ENCODE measurements at places on chromosomes 3 and 15.

- DNase-seq: no peak
Measured at GRCh38 chr15:76196269-76197231, 114.7 kb downstream of the ETFA start.

GRCh38 chr3:87045473-87045872, 54.5 kb upstream of the VGLL3 start:
- no peak for DNase-seq

- no peak for DNase-seq
Measured at GRCh38 chr3:53188136-53188685, 27.2 kb downstream of the PRKCD start.

GRCh38 chr15:85520650-85521049, 140.2 kb downstream of the AKAP13 start:
- no peak for DNase-seq

DNA sequence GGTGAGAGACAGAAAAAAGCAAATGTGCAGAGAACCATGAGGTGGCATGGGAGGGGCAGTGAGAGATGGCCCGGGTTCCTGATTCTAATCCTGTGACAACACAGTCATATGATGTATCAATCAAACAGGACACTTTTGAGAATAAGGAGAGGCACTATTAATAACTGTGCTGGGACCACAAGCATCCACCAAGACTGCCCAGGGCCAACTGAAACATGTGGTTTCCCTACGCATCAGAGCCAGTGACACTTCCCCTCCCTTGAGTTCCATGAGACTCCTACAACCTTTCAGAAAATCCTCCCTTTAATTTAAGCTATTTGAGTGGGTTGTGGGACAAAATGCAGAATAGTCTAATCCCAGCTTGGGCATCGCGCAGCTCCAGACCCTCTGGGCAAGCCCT, 17.4 kb downstream of the SH3BP5 start:
- DNase-seq: peak; percentile 21

DNA sequence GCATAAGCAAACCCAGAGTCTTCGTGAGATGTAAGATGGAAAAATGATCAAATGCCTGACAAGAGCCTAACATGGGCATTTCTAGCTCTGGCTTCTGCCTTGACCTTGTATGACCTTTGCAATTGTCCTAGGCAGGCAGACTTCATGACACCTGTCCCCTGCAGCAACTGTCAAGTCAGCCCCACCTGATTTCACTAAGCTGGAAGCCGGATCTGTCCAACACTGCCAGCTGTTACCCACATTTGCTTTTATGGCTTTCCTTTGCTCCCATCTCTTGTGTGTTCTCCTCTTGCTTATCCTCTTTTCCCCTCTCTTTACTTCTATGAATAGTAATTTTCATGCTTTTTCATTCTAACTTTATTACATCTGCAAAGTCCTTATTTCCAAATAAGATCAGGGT, 48.5 kb upstream of the TNIK start:
- DNase-seq: no peak

DNA sequence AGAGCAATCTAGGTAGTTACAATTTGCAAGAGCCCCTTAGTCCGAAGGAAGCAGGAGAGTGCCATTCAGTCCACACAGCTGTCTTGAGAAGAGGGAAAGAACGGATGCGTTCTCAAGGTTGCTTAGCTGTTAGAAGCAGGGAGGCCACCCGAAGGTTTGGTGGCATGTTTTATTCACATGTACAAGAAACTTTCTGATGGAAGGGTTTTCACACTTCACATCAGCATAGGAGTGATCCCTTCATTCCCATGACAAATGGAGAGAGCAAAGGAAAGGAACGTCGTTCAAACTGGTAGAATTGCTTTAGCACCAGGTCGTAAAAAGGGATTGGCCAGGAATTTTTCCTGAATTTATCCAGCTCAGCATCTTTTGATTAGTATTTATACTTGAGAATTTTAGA, 53.5 kb downstream of the TRIM71 start:
- no peak for DNase-seq

GRCh38 chr3:84683493-84683892, 275.3 kb upstream of the CADM2 start:
- no peak for DNase-seq

DNA sequence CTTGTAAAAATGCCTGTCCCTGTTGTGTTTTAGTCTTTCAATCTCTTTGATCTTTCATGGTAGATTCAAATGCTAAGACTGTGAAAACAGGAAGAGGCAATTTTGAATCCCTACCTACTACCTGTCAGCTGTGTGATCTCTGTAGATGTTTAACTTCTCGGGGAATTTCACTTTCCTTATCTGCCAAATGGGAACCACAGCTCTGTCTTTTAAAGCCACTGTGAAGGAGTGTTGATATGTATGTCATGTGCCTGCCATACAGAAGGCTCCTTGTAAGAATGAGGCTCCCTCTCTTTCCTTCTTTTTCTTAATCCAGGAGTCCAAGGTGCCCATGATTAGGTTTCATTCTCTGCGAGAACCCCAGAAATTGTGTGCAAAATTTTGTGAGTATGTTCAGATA, 139.6 kb upstream of the ADAMTS9 start:
- no peak for DNase-seq

DNA sequence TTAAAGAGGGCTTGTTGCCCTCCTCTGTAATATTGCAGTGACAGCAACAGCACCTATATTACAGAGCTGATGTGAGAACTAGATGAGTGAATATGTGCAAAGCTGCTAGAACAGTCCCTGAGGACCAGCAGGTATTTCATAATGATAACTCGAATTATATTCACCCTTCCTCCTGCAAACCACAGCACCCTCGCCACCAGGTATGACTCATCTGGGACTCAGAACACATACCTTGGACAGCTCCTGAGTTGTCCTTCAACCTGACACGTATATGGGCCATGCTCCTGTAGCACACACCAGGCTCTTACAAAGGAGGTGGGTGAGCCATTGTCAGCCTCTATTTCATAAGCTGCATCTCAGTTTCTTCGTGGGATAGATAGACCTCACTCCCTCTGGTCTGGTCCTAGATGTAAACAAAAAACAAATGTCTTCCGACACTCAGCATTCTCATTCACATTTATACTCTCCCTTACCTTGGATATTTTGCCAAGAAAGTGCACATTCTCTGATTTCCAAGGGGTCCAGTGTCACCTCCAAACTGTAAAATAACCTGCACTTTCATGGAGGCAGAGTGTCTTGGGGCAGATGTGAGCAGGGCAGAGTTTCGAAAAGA, 124.5 kb downstream of the TLE3 start:
- peak; percentile 63 for DNase-seq

DNA sequence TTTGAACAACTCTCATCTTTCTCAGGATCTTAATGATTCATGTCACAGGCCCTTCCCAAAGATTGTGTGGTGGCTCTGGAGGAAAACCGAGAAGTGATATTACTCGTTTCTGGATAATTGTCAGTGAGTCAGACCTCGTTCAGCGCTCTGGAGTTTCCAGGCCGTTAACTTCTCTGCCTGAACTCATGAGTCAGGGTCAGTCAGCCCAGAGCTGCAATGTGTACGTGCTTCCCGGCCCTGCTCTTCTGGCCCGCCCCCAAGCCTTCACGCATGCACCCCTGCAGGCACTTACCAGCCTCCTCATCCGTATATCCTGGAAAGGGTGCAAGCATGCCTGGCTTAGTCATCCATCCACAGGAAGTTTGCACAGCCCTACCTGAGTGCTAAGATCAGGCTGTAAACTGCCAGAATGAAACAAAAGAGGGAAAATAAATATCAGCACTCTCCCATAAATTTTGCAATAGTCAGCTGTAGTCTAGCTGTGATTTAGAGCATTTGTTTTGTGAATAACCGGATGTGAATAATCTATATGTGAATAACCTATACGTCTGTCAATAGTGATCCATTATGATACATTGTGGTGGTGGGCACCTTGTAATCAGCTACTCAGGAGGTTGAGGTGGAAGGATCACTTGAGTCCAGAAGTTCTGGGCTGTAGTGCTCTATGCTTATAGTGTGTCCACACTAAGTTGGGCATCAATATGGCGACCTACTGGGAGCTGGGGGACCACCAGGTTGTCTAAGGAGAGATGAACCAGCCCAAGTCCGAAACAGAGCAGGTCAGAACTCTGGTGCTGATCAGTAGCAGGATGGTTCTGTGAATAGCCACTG, 35.3 kb upstream of the SEMA4B start:
- DNase-seq: peak; percentile 69

DNA sequence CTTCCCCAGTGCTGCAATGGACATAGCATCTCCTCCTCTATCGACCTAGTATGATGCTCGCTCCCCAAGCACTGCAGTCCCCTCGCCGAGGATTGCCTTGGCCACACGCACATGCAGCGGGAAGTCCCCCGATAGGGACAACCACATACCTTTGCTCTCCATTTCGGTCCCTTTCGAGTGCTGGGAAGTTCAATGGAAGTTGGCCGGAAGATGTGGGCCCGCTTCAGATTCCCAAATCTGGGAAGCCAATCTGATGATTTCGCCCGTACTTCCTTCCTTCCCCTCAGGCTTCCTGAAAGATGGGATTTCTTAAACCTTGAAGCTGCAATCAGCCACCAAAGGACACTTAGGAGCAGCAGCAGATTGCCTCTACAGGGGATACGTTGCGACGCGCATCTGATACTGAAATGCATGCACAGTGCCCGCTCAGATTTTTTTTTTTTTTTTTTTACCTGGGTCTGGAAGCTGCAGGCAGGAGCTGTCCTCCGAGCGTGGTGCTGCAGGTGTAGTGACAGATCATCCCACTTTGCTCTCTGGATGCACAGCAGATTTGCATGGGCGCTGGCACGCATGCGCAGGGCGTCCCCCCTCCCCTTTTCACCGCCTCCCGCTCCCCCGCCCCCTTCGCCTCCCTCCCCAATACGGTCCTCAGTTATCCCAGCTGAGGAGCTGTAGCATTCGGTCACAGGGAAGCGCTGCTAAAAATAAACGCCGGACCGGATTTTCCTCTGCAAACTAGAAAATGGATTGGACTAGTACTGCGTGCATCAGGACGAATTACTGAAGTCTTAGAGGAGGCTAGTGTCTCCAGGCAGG, at the start of gene FGF12:
FGF12 (minus strand) TSS at position 510 of the 816 bp plus-strand sequence.
- peak; percentile 13 for DNase-seq

GRCh38 chr3:146796078-146796477, 190.9 kb upstream of the PLSCR5 start:
- no peak for DNase-seq

DNA sequence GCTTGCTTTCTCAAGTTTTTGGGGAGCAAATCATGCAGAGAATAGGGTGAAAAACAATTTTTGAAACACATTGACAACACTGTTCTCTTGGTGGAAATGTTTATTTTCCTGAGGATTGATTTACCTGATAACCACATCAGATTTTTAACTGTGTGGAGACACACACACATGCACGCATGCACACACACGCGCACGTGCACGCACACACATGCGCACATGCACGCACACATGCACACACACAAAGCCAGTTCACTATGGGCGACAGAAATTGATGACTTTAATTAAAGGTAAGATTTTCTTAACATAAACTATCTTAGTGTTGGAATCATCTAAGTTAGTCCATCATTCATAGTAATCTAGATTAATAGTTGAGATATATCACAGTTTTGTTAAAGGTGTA, 15.3 kb downstream of the LMLN start:
- no peak for DNase-seq

- DNase-seq: no peak
Measured at GRCh38 chr3:17052363-17052762, 167.6 kb downstream of the PLCL2 start.

GRCh38 chr3:50550079-50550736, 17.3 kb downstream of the C3orf18 start:
- DNase-seq: peak; percentile 68

GRCh38 chr3:169841171-169841570, 28.5 kb upstream of the LRRC34 start:
- no peak for DNase-seq

GRCh38 chr15:33094336-33094735, 100.2 kb downstream of the FMN1 start:
- DNase-seq: no peak

- DNase-seq: no peak
Measured at GRCh38 chr3:47394881-47395280, 14.1 kb downstream of the PTPN23 start.

GRCh38 chr3:122986693-122987179, 40.8 kb downstream of the SEMA5B start:
- no peak for DNase-seq

GRCh38 chr3:50271314-50271936, 2.5 kb downstream of the SEMA3B start:
- DNase-seq: no peak

DNA sequence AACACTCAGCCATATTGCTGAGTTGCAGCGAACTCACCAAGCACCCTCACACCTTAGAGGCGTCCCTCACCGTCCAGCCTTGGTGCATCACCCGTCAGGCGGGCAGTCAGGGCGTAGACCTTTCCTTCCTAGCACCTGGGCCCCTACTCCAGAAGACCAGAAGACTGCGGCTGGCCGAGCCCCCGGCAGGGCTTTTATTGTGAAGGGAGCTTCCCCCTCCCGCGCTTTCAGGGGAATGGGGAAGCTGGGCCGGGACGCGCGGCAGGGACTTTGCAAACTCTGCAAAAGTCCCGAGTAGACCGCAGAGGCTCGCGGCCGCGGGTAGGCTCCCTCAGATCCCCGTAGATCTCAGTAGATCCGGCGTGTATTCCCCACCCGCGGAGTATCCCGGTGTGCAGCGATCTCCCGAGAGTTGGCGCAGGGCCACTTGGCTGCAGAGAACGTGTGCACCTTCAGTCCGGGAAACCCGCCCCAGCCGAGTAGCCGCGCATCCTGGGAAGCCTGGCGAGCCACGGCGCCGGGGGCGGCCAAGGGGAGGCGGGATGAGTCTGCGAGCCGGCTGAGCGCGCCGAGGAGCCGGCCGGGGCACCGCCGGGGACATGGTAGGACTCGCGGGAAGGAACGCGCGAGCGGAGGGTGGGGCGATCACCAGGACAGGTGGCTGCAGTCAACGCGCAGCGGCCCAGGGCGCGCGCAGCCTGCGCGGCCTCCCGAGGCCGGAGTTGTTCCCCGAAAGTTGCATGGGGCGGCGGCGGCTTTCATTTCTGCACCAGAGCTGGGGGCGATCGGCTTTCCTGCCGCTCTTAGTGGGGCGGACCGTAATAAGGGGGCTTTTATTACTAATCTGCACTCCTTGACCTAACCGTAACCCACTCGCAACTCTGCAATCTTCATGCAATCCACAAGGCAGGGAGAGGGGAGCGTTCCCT, at the start of gene GASK1A:
GASK1A (plus strand) TSS at position 268 of the 929 bp plus-strand sequence; CDS start at position 600, 332 bp downstream.
- DNase-seq: peak; percentile 15

GRCh38 chr15:79846539-79846938, 50.3 kb downstream of the MTHFS start:
- no peak for DNase-seq

Measured in activated CD4-positive, alpha-beta T cell treated with anti-CD3 and anti-CD28 coated beads, Interleukin-2, Interleukin-6, amounts not matched to agents 100 ng/mL and 50 ng/mL, durations not matched to agents 16 hours and 8 hours (primary cell).